ENCODE measurements at places on chromosomes 2 and 18.

DNA sequence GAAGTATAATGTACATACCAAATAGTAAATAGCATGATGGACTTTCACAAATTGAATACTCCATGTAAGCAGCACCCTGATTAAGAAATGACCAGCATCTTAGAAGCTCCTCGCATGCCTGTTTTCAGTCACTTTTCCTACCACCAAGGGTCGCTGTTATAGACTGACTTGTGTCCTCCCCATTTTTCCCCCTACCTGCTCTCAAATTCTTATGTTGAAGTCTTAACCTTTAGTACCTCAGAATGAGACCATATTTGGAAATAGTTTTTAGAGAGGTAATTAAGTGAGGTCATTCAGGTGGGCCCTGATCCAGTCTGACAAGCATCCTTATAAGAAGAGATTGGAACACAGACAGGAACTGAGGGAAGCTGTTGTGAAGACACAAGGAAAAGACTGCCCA is 125.9 kb downstream of the LYPD6 start:
- DNase-seq = no peak

DNA sequence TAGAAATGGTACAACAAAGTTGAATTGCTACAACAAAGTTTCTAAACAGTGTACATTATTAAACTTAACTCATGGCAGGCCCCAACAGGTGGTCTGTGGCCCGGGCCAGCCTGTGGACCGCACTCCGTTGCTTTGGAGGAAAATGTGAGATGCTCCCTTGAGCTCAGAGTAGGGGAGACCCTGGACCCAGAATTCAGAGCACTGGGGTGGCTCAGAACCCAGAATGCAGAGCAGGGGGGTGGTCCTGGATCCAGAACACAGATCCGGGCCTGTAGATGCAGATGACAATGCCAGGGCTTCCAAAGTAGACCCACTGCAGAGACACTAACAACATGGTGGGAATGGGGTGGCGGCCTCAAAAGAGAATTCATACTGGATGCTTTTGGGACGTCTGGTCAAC is 311.0 kb downstream of the NDUFA10 start:
- DNase-seq = no peak

DNA sequence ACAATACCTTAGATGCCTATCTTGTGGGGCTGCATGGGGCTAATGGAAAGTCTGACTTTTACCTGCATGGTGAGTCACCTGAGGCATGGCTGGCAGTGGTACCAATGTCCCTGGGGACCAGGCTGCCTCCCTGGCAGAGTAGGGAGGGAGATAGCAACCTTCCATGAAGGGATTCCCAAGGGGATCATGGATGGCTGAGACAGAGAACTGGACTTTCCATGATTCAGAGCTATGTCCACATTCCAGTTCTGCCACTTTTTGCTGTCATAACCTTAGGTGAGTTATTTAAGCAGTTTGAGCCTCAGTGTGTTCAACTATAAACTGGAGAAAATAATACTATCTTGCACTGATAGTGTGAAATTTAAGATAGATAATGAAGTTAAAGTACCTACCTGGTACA is 178.6 kb downstream of the SETBP1 start:
- DNase-seq = no peak

DNA sequence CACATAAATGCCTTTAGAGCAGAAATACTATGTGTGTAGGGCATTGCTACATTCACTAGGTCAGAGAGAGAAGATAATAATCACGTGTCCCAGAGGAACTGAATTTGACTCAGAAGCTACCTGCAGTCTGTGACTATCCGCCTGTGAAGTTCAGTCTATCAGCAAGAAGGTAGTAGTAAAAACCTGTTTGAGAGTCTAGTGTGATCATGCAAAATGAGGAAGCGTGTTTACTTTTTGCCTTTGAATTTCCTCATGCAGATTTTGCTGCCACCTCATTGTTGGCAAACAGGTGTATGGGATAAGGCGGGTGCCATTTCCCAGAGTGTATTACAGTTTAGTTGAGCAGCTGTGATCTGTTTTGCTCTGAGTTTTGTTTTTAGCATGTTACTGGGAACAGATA is 403.9 kb upstream of the FANCL start:
- DNase-seq = no peak

DNA sequence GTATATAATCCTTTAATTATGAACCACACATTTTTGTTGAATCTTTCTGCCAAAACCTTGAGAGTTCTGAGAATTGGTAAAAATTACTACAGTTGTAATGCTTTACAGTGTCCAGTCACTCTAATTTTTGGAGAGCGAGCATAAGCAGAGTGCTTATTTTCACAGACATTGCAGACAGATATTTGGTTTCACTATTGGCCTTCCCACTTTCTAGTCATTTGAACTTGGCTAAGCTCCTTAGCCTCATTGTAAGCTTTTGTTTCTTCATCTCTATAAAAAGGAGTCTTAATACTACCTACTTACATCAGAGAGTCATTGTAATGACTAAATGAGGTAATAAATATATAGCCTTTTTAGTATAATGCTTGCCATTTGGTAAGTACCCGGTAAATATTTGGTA is 80.4 kb downstream of the LCLAT1 start:
- DNase-seq = no peak

GRCh38 chr2:34498561-34498960 is 899.5 kb upstream of the FAM98A start:
- DNase-seq = no peak

DNA sequence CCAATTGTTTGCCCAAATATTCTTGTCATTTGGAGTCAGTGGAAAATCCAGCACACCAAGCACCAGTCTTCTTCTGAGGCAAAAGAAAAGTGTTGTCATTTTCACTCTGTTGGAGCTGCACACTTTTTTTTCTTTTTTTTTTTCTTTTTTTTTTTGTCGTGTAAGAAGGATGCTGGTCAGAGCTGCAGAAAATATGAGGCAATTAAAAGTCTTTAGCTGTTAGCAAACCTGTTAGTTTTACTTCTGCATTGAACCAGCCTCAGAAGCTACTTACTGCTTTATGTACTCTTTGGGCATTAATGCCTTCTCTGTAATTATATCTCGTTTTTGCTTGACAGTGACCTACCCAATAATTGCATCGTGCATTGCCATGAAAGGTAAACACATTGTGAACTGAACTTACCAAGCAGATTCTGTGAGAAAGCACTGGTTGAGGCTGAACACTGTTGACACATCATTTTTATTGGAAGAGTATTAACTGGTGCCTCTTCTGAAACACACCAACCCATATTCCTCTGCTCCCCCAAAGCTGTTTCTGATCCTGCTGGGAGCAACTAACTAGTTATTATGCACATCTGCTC is 165.4 kb downstream of the CAPN13 start:
- no peak for DNase-seq

DNA sequence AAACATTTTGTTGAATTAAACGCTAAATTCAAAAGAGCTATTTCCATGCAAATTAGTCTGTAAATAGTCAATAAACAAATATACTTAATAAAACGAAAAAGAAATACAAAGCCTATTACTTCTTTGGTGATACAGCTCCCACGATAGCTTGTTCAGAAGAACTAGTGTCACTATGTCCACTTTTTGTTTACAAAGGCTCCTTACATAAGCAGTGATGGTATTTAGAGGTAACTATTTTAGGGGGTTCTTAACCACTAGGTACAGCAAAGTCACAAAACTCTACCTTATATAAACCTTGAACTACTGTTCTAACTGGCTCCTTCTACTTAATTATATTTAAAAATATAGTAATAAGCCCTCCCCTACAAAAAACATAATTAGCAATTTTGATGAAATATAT is 21.9 kb downstream of the ALS2 start:
- no peak for DNase-seq

GRCh38 chr2:226831266-226831665 is 4.6 kb upstream of the RHBDD1 start:
- no peak for DNase-seq

- peak; percentile 5 for DNase-seq
Observed at GRCh38 chr18:59357928-59358327, 1.1 kb downstream of the LMAN1 start.

- no peak for DNase-seq
Observed at GRCh38 chr18:27184115-27185024, 738 bp downstream of the CHST9 start.

DNA sequence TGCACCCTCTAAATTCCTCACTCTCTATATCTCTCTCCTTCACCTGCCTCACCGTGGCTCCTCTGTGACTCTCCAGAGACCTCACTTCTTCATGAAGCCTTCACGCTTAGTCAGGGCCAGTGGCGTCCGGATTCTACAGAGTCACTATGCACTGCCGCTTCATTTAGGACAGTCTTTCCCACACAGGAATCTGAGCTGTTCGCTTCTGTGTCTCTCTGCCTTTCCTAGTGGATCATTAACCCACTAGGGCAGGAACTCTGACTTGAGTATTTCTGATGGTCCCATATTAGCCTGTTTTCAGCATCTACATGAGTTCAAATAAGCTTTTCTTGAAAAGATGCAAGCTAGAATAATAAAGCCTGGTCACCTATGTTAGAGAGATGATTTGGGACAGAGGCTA is 180.2 kb upstream of the DOK6 start:
- no peak for DNase-seq

DNA sequence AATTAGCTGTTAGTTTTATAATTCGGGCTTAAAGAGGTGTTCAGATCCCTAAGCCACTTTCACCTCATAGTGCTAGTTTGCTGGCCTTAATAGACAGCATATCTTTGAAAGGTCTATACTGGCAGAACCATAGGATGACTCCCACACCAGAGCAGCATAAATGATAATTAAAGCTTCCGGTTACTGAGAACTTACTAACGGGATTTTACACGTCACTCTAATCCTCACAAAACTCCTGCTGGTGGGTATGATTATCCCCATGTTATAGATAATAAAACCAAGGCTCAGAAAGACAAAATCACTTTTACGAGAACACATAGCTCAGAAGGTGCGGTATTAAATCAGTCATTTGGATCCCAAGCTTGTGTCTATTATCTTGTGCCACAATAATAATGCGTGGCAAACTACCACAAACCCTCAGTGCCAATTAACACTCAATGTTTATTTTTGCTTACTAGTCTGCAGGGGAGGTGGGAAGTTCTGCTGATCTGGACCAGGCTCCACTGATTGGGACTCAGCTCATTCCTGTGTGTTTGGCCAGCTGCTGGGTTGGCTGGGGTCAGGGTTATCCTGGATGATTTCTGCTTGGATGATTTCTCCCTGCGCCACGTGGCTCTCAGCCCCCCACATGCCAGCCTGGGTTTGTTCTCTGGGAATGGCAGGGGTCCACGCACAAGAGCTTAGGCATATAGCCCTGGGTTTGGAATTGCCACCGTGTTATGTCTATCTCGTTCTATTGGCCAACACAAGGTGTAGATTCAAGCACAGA is 62.3 kb downstream of the TRIB2 start:
- no peak for DNase-seq

- DNase-seq = no peak
Observed at GRCh38 chr2:54067851-54068375, 47.5 kb upstream of the ACYP2 start.

- no peak for DNase-seq
Observed at GRCh38 chr2:199223791-199224190, 233.9 kb downstream of the SATB2 start.

GRCh38 chr2:240600451-240600961 is 14.0 kb downstream of the CAPN10 start:
- DNase-seq = no peak

DNA sequence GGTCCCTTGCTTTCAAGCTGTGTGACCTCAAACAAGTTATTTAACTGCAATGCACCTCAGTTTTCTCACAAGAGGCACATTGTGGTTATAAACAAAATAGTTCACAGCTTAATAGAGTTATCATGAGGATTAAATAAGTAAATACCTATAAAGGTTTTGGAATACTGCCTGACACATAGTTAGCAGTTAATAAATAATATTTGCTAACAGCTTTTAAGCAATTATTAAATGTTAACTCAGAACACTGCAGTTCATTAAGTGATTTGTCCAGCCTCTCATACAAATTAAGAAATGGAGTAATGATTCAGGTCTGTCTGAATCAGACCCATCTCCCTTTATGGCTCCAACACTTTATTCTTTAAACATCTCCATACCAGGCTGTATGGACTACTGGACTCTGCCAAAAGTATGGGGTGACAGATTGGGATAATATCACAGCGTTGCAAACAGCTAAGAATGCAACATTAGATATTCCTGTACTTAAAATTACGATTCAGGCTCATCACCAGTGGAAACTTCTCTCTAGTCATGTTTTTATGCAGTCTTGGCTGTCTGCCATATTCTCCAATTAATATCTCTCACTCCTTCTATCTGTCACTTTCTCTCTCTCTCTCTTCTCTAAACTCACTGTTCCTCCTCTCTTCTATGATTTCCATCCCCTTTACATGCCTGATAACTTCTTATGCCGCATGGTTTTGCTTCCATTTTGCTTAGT is 370.6 kb upstream of the UBE2E3 start:
- DNase-seq = no peak

GRCh38 chr2:83970217-83970929 is 488.7 kb downstream of the SUCLG1 start:
- DNase-seq = no peak

DNA sequence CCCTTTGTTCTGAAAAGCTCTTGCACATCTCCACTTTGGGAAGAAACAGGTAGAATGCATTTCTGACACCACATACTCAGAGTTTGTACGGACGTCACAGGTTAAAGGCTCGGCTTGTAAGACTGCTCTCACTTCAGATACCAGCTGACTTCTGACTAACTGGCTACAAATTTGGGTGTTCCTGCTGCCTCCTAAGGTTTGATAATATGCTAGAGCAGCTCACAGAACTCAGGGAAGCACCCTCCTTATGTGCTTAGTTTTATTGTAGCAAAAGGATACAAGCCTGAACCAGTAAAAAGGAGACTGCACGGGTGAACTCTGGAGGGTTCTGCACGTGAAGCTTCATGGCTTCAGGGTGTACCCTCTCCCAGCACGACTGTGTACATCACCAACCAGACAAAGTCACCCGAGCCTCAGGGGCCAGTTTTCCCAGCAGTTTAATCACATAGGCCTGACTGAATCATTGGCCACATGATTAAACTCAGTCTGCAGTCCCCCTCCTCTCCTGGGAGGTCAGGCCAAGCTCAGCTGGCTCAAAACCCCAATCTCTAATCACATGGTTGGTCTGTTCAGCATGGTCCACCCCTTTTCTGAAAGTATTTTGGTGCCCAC is 749.5 kb upstream of the RAB6C start:
- DNase-seq = no peak

- no peak for DNase-seq
Observed at GRCh38 chr2:152615177-152615576, 102.1 kb downstream of the PRPF40A start.

DNA sequence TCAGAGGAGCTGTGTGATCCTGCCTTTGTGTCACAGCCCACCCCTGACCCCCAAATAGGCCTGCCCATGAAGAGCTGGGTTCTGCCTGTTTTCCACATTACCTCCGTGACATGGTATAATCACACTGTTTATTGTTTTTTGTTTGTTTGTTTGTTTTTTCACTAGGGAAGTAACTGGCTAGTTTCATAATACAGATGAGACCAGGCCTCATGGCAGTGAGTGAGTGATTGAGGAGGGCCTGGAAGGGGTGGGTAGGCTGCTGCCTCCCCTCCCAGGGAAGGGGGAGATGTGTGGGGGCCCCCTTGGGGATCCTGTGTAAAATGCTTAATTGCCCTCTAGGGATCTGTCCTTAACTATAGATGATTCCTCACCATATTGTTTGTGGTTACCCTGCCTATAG is 190.5 kb downstream of the LDLRAD4 start:
- no peak for DNase-seq

- DNase-seq = no peak
Observed at GRCh38 chr2:237276716-237277490, 137.1 kb downstream of the COL6A3 start.

GRCh38 chr18:47346016-47346415 is 94.6 kb upstream of the SKOR2 start:
- no peak for DNase-seq
